Stimulated activated CD8-positive, alpha-beta memory T cell treated with anti-CD3 and anti-CD28 coated beads, Interleukin-4, amount 100 ng/mL, for 4 hours (primary cell): ENCODE measurements at places on chromosomes 11 and 22.

DNA sequence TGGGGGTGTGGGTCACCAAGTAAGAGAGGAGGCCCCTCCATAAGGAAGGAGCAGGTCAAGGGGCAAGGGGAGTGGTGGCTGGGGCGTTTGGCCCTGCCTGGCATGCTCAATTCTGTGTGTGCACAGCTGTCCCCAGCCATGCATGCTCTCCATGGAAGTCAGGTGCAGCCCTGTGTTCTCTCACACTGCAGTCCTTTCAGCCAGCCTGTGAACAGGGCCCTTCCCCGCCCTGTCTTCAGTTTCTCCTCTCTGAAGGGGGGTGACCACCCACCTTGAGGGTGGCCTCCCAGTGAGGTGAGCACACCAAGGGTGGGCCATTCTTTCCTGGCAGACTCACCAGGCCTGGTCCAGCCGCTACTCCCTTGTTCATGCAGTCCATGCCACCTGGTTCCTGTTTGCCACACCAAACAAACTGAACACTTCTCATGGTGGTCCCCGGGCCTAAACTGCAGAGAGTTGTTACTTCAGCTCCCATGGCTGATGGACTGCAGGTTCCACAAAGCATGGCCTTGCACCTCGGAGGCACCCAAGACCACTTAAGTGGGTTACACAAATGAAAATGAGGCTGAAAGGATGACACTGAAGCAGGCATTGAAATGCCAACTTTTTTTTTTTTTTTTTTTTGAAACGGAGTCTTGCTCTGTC, 1.7 kb upstream of the CHCHD10 start:
- no peak for DNase-seq

DNA sequence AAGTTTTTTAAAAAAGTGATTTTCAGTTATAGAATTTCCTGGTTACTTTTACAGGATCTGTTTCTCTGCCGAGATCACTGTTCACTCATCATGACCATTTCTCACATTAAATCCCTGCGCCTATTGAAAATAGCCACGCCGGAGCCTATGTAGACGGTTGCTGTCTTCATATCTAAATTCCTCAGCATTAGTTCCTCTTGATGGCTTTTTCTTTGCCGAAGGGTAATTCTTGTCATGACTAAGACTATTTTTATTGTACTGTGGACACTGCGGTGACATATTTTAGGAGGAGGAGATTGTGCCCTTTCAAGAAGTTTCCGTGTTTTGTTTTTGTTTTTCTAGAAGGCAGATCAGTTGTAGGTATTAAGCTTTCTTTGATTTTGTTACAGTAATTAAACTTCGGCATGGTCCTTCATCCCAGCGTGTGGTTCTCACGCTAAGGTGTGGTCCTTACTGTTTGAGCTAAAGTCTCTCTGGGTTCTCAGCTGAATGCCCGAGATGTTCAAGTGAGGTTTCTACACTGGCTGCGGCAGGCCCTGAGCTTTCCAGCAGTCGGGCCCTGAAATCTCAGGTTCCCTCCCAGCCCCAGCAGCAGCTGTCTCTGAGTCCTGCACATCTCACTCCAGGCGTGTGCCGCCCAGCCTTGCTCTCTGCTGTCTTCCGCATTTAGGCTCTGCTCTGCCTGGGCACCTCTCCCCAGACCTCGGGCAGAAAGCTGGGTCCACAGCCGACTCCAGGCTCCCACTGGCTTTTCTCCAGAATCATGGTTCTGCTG, 1110.5 kb downstream of the TBC1D22A start:
- DNase-seq: no peak

- DNase-seq: no peak
Measured at GRCh38 chr22:24391836-24392217, 35.6 kb upstream of the ADORA2A start.

GRCh38 chr11:70415191-70415590, 16.9 kb downstream of the CTTN start:
- DNase-seq: no peak

GRCh38 chr22:49869086-49869830, 15.6 kb downstream of the ZBED4 start:
- DNase-seq: no peak

GRCh38 chr11:67705264-67705663, 30.8 kb upstream of the ALDH3B2 start:
- DNase-seq: no peak

DNA sequence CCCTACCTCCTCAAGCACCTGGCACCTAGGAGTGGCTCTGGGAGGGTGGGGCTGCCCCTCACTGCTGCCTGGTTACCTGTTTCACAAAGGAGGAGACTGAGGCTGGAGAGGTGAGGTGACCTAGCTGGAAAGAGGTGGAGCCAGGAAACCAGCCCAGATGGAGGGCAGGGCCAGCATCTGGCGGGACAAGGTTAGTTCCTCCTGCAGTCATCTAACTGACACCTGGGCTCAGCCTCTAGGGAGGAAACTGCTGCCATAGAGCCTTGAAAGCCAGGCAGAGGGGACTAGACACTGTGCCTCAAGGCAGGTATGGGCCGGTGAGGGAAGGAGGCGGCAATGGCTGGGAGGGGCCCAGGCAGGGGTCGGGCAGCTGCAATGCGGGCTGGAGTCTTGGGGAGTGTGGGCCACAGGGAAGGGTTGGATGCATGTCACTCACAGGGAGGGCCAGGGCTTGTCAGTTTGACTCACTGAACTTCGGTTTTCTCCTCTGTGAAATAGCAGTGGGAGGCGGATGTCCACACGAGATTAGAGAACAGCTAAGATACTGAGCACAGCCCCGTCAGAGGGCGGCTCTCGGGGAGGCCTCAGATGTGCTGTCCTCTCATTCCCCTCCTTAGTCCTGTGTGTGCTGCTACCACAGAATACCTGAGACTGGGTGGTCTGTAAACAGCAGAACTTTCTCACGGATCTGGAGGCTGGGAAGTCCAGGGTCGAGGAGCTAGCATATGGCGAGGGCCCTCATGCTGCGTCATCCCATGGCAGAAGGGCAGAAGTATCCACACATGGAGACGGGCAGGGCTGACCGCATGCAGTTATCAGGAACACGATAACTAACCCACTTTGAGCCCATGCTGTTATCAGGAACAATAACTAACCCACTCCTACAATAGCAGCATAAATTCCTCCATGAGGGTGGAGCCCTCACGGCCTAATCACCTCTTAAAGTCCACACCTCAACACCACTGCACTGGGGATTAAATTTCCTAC, 16.1 kb downstream of the MGAT3 start:
- DNase-seq: no peak

DNA sequence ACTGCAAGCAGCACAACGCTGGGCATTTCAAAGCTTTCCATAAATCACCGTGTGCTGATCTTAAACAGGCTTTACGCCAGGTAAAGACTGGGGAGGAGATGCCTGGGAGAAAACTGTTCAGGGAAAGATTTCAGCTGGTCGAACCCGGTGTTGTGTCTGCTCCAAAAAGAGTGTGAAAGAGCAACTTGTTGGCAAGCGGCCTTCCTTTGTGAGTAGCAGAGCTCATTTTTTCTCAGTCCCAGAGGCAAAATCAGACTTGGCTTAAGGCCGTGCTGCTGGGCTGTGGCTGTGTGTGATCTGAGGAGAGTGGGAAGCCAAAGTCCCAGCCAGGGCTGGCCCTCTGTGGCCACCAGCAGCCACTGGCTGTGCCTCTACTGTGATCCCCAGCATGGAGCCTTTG, 75.7 kb upstream of the E2F8 start:
- DNase-seq: no peak

- DNase-seq: no peak
Measured at GRCh38 chr22:25483931-25484330, 80.5 kb upstream of the GRK3 start.
